ENCODE measurements at places on chromosomes 16 and 17. TPM values are rescaled to one million over a fixed set of nuclear protein-coding genes. Genes with fewer than 3 reads are reported as not detected.

Gene SPHK1
- total RNA-seq: 27.9 TPM

DNA sequence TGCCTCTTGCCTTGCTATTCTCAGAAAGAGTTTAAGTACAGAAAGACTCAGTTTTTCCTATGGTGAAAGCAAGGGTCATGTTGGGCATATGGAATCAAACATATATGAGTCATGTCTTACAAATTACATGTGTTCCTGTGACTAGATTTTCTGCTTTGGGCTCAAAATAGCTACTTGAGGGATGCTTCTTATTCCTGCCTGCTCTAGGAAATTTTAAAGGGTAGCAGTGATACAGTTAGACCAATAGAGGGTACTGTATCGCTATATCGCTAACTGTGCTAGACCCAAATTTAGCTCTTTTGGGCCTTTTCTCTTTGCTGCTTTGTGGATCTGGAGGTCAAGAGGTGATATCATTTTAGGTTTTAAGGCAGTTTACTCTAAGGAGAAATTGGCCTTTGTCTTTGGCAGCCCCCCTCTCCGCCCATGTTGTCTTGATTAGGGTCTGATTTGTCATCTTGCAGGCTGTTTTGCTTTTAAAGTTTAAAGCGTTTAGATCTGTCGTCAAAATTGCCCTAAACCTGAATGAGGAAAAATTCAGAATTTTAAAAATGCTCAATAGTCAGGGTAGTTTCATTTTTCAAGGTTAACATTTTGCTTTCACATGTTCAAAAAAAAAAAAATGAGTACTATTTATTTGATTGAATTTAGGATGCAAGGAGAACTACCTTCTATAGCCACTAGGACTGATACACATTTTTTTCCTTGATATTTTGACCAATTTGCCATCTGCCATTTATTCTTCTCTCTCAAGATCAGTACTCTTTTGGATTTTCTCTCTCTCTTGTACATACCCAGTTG, 8.8 kb downstream of the NFATC3 start:
- no peak for DNase-seq

- DNase-seq: no peak
Measured at GRCh38 chr16:46650254-46650623, 29.1 kb upstream of the SHCBP1 start.

- no peak for DNase-seq
Measured at GRCh38 chr17:76237859-76238313, 2.4 kb downstream of the RNF157 start.

DNA sequence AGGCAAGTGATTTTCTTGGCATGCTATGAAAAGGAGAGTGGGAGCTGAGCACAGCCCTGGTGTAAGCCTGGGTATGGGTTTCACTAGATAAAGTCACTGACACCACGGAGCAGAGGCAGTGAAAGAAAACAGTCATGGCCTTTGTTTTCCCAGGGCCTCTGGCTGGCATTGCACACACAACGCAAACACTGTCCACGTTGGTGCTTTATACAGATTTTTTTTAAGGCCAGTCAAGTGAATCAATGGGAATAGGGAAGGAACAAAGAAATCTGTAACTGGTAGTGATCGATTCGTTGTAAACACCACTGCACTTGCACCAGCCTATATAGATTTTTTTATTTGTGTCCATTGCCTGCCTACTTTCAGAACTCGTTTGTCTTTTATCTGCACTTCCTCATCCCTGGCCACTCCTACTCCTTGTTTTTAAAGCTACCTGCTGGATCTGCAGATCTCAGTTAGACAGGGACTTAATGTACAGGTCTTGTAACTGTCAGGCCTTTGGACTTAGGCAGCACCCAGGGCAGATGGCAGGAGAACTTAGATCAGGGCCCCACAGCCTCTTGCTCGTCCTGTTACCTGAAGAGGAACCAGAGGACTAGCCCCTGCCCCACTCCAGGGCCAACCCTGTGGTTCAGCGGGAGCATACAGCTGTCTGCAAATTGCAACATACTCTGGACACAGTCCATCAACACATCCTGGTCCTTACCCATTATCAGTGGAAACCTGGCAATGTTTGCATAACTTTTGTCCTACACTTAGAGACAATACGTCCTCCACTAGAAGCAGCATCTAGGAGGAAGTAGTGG, 10.6 kb upstream of the TMIGD1 start:
- DNase-seq: peak; percentile 66
